HS-27A (cell line): ENCODE measurements at places on chromosomes 11 and 22.
A peak's percentile ranks its signal among the peaks of the same experiment; 100 is the strongest.

GRCh38 chr11:9716275-9717039, 52.6 kb downstream of the SWAP70 start:
- DNase-seq: no peak

- DNase-seq: no peak
These were observed 72.9 kb downstream of the CTTN start for GRCh38 chr11:70471254-70471653.

DNA sequence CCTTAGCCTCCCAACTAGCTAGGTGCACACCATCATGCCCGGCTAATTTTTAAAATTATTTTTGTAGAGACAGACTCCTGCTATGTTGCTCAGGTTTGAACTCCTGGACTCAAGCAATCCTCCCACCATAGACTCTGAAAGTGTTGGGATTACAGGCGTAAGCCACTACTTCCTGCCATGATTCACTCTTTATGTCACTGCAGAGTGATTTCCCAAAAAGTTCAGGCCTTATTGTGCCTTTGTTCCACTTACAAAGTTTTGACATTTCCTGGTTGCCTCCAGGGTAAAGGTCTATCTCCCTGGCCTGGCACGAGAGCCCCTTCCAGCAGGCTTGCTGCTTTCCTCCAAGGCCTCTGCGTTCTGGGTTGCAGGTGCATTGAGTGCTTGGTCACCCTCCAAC, 44.6 kb upstream of the RIC3 start:
- no peak for DNase-seq

DNA sequence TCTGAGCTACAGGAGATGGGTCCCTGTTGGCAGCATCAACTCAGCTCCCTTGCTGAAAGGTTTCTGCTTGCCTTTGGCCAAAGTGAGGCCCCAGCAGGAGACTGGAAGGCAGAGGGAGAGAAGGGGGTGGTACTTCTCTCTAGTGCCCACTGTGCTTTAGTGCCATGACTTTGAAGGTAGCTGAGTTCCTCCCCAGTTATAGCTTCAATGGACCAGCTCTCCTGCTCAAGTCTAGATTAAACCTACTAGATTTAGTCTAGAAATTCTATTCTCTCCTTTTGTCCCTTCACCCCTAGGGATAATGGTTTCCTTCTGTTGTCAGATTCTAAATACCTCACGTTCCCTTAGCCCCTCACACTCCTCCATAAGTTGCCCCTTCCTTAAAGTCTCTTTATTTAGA, 119.2 kb downstream of the TIMP3 start:
- DNase-seq: no peak

GRCh38 chr11:77020734-77021133, 13.5 kb upstream of the B3GNT6 start:
- no peak for DNase-seq

GRCh38 chr11:63572026-63572688, 9.0 kb upstream of the PLAAT2 start:
- DNase-seq: no peak

GRCh38 chr22:41288245-41288946, 2.4 kb upstream of the RANGAP1 start:
- peak; percentile 54 for DNase-seq

GRCh38 chr22:46463435-46464227, 73.8 kb downstream of the CELSR1 start:
- DNase-seq: no peak

DNA sequence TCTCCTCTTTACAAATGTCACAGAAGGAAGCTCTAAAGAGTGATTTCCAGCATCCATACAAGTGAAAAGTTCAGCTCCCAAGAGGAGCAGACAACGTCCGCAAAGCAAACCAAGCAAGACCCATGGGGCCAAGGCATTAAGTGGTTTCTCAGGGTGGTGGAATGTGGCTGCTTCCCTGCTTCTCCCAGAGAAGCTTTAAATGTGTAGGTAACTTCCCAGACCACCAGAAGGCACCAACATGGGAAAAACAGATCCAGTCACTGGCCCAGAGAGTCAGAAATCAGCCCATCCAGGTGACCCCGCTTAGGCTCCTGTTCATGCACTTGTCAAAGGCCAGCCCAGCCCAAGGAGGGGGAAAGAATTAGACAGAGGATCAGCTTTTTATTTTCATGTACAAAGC, 13.3 kb upstream of the PHF21A start:
- DNase-seq: no peak

DNA sequence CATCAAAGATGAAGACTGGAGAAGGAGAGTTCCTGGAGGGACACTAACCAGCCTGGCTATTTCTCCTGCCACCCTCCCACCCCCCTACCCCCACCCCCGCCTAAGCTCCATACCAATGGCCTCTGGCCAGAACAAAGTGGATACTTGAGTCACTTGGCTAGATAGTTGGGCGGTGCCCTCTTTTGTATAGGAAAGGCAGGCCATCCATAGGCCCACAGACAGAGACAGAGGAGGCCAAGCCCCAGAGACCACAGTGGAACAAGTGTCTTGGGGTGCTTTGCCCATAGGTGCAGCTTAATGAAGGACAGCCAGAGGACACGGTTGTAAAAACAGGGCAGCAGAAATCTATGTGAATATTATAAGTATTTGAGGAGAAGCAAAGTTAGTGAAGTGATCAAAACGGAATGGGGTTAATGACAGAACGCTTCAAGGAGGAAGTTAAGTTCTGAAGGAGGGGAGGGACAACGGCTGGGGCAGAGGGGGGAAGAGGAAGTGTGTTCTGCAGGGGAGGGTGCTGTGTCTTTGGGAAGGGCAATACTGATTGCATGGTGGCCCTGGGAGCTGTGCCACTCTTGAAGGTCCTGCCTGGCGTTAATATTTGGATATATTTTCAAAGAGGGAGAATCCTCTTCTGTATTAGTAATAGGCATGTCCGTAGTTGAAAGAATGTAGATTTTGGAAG, 32.7 kb downstream of the FLI1 start:
- no peak for DNase-seq

- DNase-seq: no peak
These were observed 22.3 kb downstream of the RTN4R start for GRCh38 chr22:20245577-20246367.

DNA sequence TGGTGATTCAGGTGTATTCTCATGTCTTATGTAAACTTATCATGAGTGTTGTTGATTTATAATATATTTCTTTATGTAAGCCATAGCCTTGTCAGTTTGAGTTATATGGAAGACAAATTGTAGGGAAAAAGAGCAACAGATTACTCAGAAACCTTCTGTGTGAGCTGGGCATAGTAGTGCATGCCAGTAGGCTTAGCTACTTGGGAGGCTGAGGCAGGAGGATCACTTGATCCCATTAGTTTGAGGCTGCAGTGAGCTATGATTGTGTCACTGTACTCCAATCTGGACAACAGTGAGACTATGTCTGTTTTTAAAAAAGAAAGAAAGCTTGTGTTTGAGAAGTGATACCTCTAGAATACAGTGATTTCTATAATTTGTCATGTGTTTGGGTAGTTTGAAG, 2.2 kb upstream of the RAB30 start:
- no peak for DNase-seq

DNA sequence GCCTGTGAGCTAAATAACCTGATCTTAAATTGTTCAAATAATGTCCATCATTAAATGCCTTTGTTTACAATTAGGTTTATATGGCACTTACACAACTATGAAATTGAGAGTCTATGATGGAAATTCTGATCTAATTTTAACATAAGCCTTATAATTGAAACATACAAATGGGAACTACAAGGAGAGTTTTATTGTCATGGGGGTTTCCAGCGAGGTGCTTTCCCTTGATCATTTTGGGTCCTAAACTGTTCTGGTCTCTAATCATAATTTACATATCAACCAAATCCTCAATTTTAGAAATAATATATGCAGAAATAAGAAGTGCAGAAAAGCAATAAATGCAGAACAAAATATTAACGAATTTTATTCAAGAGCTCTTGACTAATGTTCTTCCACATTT, 44.9 kb downstream of the RRAS2 start:
- DNase-seq: no peak

GRCh38 chr22:28902490-28902889, 19.1 kb downstream of the ZNRF3 start:
- no peak for DNase-seq

DNA sequence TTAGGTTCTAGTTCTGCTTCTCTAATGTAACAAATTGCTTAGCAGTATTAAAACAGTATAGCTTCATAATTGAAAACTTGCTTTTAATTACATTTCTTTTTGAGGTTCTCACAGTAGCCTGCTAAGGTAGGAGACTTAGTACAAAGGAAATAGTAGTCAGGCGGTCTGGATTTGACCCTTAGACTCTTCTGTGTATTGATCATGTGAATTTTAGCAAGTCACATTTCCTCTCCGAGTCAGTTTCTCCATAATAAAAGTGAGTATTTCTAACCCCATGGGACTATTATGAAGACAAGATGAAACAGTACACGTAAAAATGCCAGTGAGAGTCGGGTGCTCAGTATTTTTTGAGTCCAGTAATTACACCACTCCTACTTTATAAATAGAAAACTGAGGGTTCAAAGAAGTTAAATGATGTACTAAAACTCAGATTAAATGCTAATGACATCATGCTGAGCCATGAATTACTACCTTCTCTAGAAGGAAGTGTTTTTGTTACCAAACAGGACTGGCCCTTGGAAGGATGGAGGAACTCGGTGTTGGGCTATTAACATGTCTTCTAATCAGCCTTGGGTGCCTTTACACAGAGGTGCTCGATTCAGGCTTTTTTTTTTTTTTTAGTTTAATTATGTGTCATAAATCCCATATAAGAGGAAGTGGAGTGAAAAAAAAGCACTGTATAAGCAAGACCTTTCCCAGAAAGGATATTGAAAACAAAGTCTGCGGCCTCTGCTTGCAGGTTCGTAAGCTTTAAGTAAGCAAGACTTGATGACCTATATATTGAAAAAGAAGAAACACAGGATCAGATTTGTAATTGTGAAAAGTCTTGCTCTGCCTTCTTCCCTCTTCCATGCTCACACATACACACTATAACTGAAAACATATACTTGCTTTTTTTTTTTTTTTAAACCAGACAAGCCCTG, 109.0 kb downstream of the EMSY start:
- DNase-seq: no peak

- DNase-seq: no peak
These were observed 165.0 kb downstream of the BRD1 start for GRCh38 chr22:49662681-49663080.

DNA sequence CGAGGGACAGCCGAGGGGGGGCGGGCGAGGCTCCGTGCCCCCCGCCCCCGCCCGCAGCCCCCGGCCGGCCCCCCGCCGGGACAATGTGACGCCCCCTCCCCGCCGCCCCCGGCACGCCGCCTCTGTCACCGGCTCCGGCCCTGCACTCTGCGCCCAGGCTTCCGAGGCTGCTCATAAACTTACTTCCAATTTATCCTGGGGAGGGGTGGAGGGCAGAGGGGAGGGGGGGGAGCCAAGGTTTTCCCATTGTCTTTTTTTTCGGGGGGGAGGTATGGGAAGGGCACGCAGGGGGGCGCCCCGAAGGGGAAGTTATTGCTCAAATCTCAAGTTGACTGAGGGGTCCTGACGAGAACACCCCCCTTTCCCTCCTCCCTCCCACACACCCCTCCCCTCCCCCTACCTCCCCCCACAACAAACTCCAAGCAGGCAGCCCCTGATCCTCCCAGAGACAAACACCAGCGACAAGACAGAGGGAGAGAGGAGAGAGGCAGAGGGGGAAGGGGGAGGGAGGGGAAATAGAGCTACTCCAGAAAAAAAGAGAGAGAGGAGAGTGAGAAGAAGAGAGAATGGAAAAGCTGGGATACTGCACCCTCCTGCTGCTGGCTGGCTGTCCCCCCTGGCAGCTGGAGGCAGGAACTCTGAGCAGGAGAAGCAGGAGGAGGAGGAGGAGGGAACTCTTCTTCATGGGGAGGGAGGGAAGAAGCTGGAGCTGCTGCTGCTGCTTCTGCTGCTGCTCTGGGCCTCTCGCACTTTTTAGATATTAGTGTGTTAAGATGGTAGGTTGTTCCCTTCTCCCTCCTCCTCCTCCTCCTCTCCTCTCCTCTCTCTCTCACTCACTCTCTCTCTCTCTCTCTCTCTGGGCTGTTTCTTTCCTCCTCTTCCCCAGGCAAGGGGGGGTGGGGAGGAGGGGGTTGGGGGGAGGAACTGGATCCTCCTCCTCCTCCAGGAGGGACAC, 631 bp downstream of the PHF21A start:
- peak; percentile 69 for DNase-seq

- DNase-seq: no peak
These were observed 16.5 kb downstream of the TANGO2 start for GRCh38 chr22:20037419-20037818.

- no peak for DNase-seq
These were observed 352.2 kb downstream of the METTL15 start for GRCh38 chr11:28460348-28460747.

DNA sequence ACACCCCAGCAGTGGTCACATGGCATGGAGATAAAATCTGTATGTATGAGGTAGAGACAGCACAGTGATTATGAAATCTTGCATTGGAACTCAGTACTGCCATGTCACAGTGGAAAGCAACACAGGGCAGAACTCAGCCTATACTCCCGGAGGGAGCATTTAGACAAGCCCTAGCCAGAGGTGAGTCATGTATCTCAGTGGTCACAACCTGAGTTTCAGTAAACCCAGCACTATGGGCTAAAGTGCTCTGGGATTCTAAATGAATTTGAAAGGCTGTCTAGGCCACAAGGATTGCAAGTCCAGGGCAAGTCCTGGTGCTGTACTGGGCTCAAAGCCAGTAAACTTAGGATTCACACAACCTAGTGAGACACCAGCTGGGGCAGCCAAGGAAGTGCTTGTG, 1717.1 kb upstream of the RAG2 start:
- no peak for DNase-seq

GRCh38 chr11:3121416-3121815, 43.7 kb downstream of the OSBPL5 start:
- no peak for DNase-seq

- DNase-seq: no peak
These were observed 275.7 kb downstream of the ST3GAL4 start for GRCh38 chr11:126630893-126631798.

GRCh38 chr11:17171916-17172315, 35.9 kb downstream of the PIK3C2A start:
- DNase-seq: no peak

- DNase-seq: no peak
These were observed 37.6 kb upstream of the DBX1 start for GRCh38 chr11:20197881-20198280.

- no peak for DNase-seq
These were observed 25.9 kb downstream of the SHANK3 start for GRCh38 chr22:50698546-50698945.

DNA sequence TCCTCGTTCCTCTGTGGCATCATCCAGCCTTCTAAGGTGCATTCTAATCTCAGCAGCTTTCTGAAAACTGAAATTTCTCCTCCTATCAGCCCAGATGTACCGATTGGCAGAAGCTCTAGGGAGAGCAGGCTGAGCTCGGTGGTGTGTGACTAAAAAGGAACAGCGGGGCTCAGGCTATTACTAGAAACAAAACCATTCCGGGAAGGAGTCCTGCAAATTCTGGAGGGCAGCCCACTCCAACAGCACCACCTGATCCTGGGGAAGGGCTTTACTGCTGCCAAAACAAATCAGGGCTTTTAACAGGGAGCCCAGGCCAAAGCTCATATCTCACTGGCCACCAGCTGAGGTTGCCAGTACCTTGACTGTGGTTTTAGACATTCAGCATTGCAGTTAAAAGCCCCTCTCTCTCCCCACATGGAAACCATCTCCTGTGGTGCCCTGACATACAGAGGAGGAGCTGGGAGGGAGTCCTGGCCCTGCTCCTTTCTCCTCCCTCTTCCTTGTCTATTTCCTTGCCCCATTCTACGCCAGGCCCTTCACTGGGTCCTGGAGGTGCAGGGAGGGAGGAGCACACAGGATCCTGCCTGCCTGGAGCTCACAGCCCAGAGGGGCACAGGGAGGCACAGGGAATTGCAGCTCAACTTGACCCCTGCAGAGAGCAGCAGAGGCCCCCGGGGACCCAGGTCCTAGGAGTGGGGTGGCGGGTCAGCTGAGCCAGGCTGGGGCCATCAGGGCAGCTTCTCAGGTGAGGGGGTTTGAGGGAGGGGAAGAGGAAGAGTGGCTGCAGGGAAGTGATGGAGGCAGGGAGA, 889 bp downstream of the PLAAT4 start:
- DNase-seq: no peak
